RPMI7951 (cell line): ENCODE measurements at places on chromosomes 16 and 17.

DNA sequence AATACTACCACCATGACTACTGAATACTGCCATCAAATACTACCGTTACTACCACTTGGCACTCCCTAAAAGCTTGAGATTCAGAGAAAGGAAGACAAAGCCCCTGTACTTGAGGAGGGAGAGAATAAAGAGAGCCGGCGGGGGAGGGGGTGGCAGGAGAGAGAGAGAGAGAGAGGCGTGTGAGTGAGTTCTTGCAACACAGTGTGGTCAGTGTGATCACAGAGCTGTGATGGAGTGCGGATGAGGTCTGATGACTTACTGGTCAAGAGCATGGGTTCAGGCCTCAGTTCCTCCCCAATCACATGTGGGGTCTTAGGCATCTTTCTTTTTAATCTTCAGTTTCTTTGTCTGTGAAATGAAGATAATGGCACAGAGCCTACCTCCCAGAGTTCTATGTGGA, 19.2 kb downstream of the PRKCB start:
- no peak for DNase-seq

GRCh38 chr16:47599512-47599911, 138.4 kb downstream of the PHKB start:
- DNase-seq, result no peak

GRCh38 chr17:56165072-56165641, 11.9 kb downstream of the ANKFN1 start:
- no peak for DNase-seq

DNA sequence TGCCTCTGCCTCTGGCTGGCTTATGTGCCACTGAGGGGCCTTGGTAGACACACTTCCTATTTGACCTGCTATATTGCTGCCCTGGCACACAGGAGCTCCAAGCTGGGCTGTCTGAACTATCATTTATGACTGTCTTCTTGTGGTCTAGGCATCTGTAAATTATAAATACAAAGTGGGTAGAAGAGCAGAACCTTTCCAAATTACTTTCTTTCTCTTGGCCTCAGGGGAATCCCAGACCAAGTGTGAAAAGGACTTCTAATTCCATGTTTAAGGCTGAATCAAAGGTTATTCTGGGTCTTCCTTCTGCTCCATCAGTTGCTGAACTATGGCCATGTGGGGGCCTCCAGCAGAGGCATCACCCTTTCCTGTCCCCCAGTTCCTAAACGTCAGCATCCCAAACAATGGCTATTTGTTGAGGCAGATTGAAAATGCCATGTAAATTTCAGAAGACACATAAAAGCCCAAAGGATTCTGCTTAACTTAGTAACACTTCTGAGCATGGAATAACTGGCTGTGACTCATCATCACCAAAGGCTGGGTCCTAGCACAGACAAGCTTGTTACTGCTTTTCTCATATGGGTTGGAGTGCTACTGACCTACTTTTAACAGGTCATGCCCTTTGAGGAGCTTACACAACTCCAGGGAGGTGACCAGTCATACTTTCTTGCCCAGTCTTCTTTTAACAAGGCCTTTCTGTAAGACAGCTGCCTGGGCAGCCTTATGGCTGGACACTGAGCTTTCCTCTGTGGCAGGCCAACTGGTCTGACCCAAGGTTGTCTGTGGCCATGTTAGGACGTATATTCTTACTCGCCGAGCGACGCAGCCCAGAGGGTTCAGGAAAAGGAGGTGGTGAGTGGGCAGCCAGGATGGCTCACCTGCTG, 154.8 kb downstream of the VPS53 start:
- peak; percentile 91 for DNase-seq

DNA sequence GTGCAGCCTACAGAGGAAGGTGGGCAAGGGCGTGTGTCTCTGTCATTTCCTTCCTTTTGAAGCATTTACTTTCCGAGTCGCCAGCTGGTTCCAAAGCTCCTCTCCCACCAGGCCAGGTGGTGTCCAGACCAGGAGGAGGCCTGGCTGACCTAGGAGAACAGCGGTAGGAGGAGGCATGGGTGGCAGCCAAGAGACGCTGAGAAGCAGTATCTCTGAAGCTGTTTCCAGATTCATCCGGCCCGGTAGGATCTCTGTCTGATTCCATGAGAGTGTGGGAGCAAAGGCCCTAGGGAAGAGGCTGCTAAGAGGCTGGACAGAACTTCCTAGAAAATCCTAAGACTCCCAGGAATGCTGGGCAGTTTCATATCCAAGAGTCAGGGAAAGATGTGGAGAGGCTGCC, 20.3 kb downstream of the MEOX1 start:
- DNase-seq, result no peak

DNA sequence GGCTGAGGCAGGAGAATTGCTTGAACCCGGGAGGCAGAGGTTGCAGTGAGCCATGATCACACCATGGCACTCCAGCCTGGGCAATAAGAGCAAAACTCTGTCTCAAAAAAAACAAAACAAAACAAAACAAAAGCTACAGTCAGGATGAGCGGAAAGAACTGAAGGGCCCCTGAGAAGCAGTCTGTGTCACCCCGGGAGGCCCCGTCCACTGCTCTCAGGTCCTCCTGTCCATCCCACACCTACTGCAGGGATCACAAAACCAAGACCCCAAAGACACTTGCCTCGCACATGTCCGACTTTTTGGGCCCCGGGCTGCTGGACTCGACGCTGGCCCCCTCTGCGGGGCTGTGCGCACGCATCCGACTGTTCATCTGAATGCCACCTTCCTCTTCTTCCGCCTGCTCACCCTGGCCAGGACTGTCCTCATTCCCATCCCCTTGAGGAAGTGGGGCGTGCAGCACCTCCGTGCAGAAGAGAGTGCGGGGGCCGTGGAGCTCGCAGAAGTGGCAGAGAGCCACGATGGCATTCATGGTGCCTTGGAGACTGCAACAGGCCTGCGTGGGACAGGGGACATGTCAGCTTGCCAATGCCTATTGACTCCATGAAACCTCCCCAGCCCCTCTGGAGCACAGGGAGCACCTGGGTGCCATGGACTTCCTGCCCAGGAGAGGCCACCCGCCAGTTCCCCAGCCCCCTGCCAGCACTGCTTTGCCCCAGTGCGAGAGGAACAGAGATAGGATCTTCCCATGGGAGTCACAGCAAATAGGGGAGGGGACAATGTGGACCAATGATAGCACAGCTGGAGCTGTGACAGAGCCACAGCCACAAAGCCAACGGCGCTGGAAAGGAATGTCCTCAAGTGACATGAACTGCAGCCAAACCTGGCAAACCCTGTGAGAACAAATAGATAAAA, 9.1 kb downstream of the FLCN start:
- DNase-seq, result no peak

DNA sequence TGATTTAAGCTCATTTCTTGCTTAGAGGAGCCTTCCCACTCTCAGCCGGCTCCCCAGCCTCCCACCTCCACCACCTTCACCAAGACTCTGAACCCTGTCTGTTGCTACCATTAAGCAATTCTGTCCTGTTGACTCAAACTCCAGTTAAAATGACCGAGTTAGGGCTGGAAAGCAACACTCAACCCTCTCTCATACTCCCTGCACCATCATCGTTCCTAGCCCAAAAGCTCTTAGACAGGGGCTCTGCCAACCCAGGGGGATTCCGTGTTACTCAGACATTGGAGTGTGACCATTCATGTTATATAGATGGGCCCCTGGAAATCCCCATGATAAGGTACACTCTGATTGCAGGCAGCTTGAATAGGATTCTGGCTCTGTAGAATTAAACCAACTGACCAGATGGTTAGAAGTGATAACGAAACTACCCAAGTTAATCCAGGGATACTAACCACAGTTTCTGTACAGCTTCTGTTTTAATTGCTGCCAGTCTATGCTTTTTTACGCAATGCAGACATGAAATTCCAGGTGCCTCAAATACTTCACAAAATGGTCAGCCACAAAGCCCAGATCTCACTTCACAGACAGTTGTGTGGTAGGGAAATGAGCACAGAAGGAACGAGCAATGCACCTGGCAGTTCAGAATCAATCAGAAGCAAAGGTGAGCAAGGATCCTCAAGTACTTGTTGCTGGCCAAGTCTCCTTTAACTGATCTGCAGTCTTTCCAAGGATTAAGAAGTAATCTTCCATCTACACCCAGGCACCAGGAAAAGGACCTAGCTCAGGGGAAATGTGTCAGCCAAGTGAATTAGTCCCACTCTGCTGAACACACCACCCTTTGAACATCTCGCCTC, 2.1 kb downstream of the SSTR2 start:
- peak; percentile 52 for DNase-seq

- DNase-seq, result no peak
These were observed 34.9 kb downstream of the NUP93 start for GRCh38 chr16:56764835-56765234.

DNA sequence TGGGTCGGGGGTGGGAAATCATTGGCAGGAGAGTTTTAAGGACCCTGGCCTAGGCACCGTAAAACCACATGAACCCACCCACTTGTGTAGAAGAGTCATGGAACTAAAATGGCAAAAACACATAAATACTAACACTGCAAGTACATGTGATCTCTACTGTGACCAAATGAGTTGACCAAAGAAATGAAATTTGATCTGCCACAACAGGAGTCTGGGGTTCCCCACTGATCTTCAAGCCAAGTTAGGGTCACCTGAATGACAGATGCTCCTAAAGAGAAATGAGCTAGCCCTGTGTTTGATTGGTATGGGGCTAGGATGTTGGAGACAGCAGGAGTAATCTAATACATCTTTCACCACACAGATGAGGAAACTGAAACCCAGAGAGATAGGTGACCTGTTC, 21.5 kb upstream of the SKAP1 start:
- DNase-seq, result no peak

GRCh38 chr16:28090646-28091377, 27.3 kb upstream of the GSG1L start:
- peak; percentile 20 for DNase-seq

DNA sequence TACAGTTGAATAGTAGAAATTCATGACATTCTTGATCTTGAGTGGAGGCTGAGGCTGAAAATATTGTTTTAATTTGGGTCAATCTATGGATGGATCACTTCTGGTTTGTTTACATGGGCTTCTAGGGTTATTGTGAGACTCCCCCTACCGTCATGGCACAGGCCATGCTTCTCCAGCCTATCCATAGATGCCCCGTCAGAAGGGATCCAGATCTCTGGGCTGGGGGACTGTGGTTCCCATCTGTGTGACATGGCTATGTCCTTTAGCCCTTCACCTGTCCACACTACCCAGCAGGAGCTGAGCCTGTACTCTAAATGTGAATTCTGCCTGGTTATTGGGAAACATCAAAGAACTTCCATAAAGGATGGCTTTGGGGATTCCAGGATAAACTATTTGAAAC, 160.4 kb downstream of the ABCC12 start:
- DNase-seq, result no peak

DNA sequence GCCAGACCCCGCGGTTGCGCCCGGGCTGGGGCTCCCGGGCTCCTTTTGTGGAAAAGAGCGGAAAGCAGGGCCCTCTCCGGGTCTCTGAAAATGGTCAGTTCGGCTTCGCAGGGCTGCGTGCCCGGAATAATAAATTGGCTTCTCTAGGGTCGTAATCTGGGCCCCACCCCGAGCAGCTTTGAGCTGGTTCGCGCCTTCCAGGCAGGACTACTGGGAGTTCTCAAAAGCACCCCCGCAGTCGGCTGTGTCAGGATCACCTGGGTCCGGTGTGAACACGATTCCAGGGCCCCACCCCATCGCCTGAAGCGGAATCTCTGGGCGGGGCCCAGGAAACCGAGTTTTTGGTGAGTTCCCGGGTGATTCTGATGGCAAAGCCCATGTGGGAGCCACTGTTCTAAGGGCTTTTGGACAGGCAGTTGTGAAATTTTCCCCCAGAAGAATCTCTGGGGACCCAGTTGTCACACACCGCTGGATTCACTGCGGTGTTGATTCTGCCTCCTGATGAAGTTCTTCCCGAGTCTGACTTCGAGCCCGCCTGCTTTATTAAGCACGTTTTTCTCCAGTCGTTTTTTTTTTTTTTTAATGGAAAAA, 77.0 kb downstream of the MRC2 start:
- DNase-seq, result peak; percentile 43
